CD4-positive, alpha-beta T cell treated with Interferon gamma for 1 hour (primary cell): ENCODE measurements at places on chromosomes 4 and X.

DNA sequence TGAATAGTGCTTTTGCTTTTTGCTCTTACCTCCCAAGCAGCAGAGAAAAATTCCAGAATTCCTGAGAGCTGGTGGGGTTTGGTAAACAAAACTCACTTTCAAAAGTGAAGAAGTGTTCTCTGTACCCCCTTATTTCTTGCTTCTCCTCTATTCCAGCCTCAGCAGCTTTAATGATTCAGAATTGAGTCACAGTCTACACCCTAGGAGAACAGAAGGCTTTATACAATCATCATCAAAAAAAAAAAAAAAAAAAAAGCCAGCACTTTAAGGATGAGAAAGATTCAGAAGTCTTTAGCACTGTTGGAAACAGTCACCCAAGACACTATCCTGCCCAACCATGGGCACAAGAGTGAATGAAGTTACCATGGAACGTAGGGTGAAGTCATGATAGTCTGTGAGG, 1583.1 kb upstream of the PCDH10 start:
- no peak for DNase-seq

- no peak for DNase-seq
Observed at GRCh38 chr4:148442832-148443511, 758 bp upstream of the NR3C2 start.

GRCh38 chr4:84324303-84325245, 174.5 kb downstream of the NKX6-1 start:
- DNase-seq = no peak

DNA sequence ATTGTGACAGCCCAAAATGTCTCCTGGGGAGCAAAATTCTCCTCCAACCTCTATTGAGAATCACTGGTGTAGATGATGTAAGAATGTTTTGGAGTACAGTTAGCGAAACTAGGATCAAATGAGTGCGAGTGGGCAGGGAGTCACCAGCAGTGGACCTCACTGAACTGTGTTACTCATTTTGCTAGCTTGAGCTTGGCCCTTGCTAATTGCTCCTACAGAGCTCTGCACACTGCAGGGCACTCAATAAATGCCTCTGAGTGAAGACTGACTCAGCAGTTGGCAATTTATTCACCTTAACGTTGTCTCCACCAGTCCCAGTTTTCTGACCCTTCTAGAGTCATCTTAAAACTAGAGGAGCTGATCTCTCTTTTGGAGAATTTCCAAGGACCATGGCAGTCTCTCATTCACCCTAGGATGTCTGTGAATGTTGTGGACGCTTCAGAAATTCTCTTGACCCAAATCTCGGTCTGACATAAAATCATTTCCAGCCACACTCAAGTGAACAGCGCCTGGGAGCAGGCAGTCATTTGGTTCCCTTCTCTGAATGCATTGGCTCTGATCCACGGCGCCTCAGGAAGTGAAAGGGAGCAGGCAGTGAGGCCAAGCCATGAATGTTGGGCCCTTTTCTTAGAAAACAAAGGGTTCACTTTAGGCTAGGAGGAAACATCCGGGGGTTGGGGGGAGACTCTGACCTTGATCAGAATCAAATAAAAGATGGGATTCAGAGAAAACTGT, 148.1 kb downstream of the NWD2 start:
- no peak for DNase-seq
